Liver (tissue), 10 donors: ENCODE measurements at places on chromosomes 3 and 15. TPM values are rescaled to one million over a fixed set of nuclear protein-coding genes. Genes with fewer than 3 reads are reported as not detected.

GABRG3 gene
- not detected for total RNA-seq

TMEM45A gene
- 7.1 TPM for total RNA-seq

GOLGA6L4 gene
- total RNA-seq = 0.23 TPM

GCSAM gene
- 0.08 TPM for total RNA-seq

- DNase-seq = no peak
Observed at GRCh38 chr15:95591886-95592285, 738.6 kb upstream of the NR2F2 start.

- no peak for DNase-seq
Observed at GRCh38 chr15:99361545-99362185, 110.4 kb downstream of the LRRC28 start.

TMEM212 gene
- total RNA-seq = not detected

ST8SIA2 gene
- not detected for total RNA-seq

DNA sequence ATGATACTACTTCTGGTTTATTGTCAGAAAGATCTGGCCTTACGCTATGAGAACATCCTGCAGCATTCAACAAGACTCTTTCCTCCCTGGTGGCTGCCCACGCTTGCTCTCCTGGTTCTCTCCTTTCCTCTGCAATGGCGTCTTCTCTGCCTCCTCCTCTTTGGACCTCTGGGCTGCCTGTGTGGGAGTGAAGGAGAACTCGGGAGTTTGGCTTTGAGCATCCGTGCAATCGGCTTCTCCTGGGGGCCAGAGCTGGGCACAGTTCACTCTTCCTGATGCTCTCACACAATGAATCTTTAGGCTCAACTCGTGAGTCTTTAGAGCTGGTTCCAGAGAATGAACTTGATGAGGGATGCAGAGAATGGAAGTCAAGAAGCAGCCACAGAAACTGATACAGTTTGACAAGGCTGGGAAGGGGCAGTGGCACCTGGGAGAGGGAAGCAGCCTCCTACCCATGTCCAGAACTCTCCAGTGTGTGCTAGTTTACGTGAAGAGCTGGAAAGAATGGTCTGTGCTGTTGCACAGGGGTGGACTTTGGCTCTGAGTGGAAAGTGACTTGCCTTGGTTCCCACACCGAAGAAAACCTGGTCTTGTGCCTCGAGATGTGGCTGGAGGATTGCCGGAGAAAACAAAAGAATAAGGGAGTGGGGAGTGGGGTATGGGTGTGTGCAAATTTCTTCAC is 37.9 kb downstream of the RPLP1 start:
- DNase-seq = no peak

CPB1 gene
- 0.75 TPM for total RNA-seq

DNA sequence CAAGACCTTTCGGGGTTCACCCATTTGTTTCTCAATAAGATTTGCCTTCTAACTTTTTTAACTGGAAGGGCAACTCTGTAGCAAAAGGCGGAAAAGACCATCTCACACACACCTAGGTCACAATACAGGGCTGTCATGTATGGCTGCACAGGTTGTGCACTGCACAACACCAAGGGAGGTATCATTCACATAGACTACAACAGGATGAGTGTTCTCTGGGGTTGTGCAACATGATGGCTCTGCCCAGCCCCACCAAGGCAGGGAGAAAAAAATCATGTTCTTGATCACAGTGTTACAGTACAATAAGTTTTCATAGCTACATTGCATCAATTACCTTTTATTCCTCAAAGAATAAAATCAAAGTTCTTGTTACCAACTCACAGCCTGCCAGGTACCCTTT is 52.8 kb downstream of the ANXA2 start:
- no peak for DNase-seq

CCR9 gene
- not detected for total RNA-seq

DNA sequence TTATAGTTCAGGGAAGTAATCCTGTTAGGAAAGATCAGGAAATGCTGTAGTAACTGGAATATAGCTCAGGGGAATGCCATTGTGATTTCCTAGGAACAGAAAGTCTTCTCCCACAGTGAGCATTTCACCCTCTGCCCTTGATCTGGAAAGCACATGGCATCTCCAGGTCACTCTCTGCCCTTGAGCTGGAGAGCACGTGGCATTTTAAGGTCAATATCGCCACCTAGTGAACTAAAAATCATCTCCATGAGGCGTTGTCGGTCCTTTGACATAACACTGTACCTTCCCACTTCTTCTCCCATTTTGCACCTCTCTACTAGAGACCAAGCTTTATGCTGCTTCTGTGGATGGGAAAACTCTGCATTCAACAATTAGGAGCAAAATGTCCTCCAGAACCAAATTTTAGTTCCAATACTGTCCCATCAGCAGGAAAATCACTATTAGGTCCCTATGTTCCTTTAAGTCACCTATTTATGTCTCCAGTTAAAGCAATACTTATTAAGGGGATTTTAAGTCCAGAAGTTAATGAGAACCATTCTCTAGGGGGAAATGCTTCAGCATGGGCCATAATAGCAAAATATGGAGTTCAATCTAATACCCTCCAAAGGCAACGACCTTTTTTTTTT is 54.7 kb upstream of the GK5 start:
- DNase-seq = peak; percentile 35

GRCh38 chr3:36647423-36647853 is 116.9 kb downstream of the DCLK3 start:
- no peak for DNase-seq

DNA sequence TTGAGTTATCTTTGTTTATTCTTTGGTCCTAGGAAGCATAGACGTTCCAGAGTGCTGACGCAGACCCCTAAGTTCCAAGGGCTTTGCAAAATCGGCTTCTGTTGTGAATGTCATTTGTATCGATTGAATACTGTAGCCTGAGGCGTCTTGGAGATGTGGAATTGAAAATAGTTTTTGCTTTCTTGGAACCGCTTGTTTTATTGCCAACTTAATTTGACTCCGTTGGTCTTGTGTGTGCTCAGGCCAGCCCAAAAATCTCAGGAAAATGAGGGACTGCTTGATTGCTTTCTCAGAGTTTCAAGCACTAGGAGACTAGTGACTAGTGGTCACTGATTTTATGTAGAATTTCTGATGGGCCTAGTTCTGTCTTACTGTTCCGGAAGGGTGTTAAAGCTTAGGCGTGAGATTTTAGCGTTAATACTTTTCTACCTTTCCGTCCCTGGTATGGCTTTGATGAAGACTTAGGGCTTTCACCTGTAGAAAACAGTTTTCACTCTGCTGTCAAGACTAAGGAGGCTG is 263 bp upstream of the UTS2B start:
- DNase-seq = no peak

CFAP92 gene
- total RNA-seq = 0.25 TPM

- no peak for DNase-seq
Observed at GRCh38 chr3:134078169-134078831, 48.6 kb upstream of the SLCO2A1 start.
